ENCODE measurements at places on chromosomes 12 and 14.

DNA sequence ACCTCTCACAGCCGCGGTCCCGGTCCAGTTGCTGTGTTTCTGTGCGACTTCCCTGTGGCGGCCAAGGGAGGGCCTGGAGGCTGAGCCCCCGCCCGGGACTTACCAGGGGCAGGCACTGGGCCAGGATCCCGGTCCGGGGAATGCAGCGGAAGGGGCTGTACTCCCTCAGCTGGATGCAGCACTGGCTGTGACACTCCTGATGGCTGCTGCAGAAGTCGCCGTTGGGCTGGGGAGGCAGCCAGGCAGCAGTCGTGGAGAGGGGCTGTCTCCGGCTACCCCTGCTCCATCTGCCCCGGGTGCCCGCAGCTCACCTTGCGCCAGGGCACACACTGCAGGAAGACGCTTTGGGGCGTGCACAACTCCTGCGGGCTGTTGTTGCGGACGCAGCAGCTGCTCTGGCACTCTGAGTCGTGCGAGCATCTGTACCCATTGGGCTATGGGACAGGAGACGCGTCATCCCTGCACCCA, 6.2 kb downstream of the LRCOL1 start:
- DNase-seq, result no peak

- DNase-seq, result no peak
Measured at GRCh38 chr14:104266631-104267575, 128.5 kb downstream of the KIF26A start.

DNA sequence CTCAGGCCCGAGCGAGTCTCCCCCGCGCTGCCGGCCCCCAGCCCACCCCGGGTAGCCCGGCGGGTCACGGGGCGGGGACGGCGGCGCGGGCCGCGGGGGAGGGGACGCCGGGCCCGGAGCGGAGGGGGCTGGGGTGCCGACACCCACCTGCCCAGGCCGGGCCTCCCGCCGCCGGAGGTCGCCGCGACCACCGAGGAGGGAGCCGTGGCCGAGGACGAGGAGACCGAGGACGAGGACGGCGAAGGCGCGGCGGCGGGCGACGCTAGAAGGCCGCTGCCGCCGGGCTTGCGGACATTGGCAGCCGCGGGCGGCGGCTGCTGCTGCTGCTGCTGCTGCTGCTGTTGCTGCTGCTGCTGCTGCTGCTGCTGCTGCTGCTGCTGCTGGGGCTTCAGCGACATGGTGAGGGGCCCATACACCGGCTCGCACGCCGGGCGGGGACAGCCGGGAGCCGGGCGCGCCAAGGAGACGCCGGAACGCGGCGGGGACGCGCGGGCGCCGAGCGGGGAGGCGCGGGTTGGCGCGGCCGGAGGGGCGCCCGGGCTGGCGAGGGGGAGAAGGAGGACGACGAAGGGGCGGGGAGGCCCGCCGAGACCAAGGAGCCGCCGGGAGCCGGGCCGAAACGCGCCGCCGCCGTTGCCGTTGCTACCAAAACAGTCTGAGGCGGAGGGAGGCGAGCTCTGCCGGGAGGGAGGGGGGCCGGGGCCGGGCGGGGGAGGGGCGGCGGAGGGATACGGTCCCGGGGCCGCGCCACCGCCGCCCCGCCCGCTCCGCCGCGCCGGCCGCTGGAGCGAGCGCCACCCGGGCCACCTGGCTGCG, at the start of gene ATXN2:
ATXN2 (minus strand) TSS at position 679 of the 816 bp plus-strand sequence; CDS start at position 398, 281 bp downstream.
- peak; percentile 42 for DNase-seq

DNA sequence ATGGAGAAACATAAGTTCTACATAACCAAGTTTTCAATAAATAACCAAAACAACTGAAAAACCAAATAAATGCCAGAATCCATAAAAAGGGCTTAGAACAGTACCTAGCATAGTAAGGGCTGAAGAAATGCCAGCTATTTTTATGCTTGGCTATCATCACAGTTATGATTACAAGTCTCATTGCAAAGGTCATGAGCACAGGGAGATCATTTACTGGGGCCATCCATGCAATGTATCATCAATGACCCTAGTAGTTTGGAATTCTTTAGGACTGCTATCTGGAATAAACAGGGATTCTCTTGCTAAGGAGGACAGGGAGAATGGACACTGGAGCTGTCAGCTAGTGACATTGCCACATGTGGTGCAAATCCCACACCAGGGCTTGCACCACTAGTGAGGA, 92.5 kb upstream of the NAP1L1 start:
- no peak for DNase-seq

DNA sequence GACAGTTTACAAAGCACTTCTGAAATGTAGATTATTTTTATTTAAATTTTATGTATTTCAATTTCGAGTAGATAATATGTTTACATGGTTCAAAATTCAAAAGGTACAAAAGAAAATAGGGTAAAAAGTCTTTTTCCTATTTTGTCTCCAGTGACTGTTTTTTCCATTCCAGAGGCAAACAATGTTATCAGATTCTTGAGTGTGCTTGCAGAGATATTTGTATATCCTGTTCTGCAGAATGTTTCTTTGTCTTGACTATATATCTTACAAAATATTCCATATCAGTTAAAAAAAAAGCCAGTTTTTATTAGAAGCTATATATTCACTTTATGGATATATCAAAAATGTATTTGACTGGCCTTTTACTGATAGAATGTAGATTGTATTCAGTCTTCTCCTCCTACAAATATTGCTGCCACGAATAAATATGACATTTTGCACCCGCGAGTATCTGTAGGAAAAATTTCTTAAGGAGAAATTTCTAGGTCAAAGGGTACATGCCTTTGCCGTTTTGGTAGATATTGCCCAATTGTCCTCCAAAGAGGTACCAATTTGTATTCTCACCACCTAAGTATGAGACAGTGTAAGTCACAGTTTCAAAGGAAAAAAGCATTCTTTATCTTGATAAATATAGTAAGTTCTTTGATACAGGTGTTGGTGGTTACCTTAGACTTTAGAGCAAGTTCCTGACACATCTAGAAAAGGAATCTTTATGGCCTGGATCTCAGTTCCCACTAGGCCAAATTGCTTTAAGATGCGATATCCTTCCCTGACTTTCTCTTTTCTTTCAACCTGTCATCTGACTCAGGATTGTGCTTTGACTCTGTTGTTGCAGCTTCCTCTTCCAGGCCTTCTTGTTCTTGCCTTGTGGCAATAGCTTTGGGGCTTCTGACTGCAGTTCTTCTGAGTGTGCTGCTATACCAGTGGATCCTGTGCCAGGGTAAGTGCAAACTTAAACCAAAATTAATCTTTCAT, 2.3 kb downstream of the KLRG1 start:
- DNase-seq, result no peak

- no peak for DNase-seq
Measured at GRCh38 chr12:29073631-29074239, 75.3 kb upstream of the FAR2 start.

DNA sequence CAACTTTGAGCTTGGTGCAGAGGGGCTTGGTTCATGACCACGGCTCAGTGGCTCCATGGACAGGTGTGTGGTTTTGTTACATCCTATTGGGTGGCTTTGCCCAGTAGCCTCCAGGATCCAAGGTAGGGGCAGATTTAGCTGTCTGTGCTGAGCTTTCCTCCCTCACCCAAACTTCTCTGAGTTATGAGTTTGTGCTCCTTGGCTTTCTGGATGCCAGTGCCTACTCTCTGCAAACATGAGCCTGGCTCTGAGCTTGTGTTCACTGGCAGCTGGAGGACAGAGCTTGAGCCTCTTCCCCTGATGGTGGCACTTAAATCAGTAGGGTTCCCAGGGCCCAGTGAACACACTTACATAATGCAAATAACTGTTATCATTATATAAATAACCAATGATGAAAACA, 45.3 kb upstream of the HECTD1 start:
- DNase-seq, result no peak

DNA sequence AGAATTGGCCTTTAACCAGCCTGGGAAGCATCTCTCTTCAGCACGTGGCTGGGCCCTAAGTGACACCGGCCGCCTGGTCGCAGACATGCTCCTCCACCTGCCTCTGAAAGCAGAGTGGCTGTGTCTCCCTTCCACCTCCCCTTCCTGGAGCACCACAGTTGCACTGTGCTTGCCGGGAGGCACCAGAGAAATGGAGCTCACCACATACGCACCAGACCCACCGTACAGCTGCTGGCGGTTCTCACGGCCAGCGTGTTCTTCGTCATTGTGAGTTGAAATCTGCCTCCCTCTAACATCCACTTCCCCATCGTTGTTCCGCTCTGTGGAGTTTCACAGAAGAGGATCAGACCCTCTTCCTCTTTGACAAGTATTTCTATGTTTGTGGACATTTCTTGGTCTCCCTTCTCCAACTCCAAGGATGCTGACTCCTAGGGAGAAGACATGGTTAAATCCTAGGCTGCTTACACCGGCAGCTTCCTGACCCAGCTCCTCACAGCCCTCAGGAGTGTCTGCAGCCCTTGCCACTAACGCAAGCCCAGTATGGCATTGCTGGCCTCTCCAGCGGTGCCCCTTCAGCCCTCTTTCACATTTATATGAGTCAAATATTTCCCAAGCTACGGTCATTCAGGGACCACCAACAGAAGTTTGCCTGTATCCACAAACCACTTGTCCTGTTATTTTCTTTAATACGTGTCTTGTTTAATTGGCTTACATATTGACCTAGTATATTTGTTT, 11.5 kb upstream of the KRT5 start:
- no peak for DNase-seq

DNA sequence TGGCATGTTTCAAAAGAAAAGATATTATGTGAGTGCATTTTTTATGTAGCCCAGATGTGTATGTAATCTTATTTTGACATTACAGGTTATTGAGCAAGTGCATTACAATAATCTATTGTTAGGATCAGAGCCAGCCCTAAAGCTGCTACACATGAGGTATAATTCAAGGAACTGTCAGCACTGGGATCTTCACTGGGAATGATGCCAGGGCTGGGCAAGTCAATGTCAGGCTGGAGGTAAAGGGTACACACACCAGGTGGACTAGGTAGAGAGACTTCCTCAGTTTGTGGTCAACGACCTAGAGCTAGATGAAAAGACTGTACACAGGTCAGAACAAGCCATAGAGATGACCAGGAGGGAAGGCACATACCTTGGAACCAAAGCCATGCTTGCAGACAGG, 15.4 kb downstream of the TRIM9 start:
- DNase-seq, result no peak

DNA sequence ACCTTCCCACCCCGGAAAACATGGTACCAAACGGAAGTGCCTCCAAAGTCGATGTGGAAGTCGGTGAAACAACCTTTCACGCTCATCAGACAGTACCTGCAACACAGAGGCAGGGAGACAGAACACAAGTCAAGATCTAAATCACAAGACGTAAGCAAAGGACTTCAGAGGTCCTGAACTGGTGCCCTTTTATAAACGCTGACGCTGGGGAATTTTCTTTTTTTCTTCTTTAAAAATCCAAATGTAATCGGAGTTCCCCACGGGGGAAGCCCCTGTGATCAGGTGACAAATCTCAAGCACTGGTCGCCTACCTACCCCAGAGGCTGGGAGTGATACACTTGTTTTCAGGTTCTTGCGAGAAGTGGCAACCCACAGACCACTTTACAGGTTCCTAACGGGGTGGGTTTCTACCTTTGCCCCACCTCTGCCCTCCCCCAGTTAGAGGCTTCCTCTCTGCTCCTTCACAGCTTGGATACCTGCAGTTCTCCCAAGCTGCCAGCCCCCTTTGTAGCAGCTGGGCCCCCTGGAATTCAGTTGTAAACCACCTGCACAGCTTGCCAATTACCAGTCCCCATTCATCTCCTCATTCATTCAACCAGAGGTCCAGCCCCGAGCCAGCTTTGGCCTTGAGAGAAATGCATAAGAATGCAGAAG, 46.2 kb downstream of the KDM2B start:
- no peak for DNase-seq

DNA sequence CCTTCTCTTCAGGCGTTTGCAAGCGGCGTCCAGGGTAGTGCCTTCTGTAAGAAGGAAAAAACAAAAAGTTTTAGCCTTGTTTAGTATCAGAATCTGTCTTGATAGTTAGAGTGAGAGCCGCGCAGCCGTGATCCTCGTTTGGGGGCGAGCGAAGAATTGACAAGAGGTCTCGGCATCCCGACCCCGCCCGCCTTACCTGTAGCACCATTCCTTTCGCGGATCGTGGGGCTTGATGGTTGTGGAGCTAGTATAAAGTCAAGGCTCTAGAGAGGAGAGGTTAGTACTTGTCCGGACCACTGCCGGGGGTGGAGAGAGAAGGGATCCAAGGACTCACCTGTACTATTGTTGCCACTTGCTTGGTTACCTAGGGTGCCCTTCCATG, 494 bp downstream of the TMTC3 start:
- peak; percentile 1 for DNase-seq

DNA sequence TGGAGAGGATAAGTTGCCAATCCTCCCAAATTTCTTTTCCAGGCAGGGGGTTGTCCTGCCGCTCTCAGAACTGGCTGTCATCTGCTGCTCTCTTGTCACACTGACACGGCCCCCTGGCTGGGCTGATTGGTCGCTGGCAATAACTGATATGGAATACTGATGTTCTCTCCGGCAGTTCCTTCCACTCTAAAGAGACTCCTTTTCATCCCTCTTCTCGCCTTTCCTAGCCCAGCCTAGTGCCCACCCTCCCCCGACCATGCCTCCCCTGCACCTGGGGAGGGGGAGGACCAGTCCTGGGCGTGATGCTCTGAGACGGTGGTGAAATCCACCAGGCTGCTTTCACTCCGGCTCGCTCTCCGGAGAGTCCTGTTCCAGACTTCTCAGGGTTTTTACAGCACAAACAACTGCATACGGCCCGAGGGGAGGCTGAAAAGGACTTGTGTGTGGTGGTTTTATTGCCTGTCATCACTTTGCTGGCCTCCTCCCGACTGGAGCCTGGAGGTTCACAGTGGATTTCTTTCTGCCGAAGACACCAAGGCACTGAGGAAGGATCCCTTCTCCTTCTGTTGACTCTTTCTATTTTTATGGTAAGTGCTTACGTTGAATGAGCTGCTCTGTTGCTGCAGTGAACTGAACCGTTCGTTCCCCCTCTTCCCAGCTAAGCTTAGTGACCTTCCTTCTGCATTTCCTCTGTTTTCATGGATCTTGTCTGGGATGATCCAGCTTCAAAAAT, at the start of gene ANO4:
ANO4 (plus strand) TSS at position 336 of the 733 bp plus-strand sequence. CDS start 107,010 bp downstream, outside the sequence.
- DNase-seq, result no peak

DNA sequence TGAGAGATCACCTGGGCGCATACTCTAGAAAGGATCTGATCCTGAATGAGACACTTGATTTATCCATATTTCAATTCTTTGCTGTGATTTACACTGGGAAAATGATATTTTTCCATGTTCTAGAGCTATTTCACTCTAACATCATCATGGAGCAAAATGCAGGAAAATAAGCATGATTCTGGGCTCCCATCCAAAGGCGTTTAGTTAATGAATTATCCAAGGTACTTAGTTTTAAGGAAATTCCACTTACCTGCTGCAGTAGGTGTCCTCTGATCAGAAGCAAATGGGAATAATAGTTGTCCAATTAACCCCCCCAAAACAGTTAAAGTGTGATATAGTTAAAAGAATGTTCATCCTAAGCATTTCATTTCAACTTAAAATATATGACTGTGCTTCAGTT, 204.5 kb upstream of the PRKD1 start:
- no peak for DNase-seq

DNA sequence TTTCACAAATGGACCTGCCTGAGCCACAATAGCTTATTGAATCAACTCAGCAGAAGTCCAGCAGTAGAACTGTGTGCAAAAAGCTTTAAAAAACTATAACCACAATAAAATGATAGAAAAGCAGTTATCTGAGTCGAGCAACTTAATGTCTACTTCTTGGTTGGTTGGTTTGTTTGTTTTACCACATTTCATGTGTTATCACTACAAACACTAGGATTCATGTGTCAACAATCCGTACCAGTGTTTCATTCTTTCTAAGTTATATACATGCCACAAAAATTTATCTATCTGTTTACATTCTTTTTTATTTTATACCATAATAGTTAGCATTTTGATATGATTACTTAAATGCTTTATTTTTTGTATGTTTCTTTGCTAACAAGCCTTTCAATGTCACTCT, 339.0 kb downstream of the KCNH5 start:
- no peak for DNase-seq
